Vagina (tissue), 2 donors: ENCODE measurements at places on chromosomes 12 and 14.

DNA sequence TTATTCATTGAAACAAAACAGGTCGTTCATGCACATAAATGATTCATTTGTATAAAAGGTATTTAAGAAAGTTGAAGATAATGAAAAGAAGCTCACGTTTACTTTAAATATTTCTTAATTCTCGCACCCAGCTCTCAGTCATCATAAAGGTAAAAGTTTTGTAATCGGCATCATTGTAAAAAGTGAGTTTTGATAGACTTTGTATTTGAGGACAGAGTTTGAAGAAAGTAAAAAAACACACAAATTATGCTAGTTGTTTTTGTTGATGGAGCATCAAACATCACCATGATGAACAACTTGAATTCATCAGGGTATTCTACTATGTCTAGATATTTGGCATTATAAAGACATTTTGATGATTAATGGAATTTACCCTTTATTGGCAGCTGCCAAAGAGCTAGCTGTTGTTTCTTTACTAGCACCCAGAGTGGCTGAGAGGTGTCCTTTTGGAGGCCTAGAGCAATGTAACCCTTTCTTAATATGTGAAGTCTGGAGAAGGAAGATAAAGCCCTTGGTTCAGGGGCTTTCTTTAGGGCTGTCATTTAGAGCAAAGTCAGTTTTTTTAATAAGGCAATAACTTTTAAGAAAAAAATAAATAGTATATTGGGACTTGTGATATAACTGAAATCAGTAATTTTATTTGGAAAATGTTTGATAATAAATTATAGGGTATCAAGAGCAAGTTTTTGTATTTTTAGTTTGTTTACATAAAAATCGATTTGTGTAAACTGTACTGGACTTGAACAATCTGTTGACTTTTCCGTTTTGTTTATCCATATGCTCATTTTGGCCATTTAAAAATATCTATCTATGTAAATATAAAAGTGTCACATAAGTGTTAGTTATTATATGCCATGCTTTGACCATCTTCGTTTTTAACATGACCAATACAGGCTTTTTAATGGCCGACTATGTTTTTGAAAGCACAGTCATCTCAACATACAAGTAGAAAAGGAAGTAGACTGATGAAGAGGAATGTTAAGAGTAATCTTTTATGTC lies 7.4 kb downstream of the GLRX5 start:
- no peak for DNase-seq

GRCh38 chr12:116600959-116601918 lies 42.1 kb downstream of the MAP1LC3B2 start:
- no peak for DNase-seq

DNA sequence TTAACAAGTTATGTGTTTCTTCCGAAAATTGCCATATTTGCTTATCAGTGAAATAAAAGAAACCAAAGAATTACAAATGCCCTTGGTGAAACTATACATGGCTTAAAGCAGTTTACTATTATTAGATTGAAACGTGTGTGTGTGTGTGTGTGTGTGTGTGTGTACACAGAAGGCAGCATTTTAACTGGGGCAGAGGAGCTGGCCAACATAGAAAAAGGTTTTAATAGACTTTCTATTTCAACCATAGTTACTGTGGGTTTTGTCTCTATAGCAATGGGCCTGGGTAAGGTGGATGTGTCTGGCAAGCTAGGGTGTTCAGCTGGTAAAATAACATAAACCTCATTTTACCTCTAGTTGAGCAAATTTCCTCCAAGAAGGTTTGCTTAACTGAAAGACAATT lies 6.5 kb downstream of the PRICKLE1 start:
- DNase-seq: no peak

- no peak for DNase-seq
Observed at GRCh38 chr14:23430016-23430722, 5.3 kb downstream of the MYH7 start.

DNA sequence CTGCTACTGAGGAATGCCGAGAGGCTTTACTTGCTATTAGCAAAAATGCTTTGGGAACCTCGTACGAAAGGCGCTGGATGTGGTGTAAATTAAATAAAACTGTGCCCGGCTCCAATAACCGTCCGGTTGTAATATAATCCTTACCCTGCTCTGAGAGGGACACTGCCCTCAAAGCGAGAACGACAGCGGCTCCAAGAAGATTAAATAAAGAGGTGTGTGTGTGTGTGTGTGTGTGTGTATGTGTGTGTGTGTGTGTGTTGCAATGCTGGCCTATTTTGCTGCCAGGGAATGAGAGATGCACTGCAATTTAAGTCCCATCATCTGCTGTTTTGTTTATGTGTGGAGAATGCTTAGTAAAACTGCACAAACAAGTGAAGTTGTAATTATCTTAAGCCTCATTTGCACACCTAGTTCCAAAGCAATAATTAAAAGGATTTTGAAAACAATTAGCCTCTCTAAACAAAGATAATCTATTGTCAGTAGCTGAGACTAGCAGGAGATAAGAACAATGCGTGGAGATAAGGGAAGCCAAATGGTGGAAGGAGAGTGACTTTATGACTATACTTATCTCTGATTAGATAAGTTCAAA lies 1.2 kb upstream of the SIX1 start:
- no peak for DNase-seq

GRCh38 chr14:99127651-99128167 lies 144.3 kb downstream of the BCL11B start:
- peak; percentile 80 for DNase-seq

DNA sequence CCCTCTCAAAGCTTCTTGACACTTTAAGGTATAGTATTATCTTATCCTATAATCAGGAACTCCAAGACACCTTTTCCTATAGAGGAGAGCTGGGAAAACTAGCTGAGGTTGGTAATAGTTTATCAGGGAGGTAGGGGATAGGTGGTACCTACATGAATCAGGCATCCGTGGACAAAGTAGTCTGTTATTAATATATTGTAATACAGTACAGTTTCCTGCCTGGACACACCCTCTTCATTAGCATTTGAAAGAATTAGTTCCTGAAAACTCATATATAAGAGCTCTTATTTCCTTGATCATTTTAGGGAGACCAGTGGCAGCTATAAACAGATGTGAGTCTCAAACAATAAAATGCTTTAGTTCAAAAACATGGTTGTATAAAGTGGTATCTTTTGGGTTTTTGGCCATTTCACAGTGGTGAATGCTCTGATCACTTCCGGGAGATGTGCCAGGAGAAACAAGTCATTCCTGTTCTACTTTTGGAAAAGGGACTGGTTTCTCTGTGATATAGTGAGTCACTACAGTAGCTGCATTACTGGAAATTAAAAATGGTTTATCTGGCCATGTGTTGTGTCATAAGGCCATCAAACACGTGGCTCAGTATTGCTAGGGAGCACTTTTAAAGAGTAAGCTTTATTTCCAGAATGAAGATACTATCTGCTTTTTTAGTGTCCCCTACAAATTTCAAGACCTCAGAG lies 98.1 kb downstream of the KLRB1 start:
- no peak for DNase-seq

- peak; percentile 89 for DNase-seq
Observed at GRCh38 chr14:90419200-90419599, 22.4 kb downstream of the CALM1 start.
